Activated CD4-positive, alpha-beta T cell treated with anti-CD3 and anti-CD28 coated beads, Interleukin-2, amount 10 ng/mL, durations not matched to agents 7 days and 5 days (primary cell): ENCODE measurements at places on chromosomes 3 and 15. TPM values are rescaled to one million over a fixed set of nuclear protein-coding genes. Genes with fewer than 3 reads are reported as not detected.

DNA sequence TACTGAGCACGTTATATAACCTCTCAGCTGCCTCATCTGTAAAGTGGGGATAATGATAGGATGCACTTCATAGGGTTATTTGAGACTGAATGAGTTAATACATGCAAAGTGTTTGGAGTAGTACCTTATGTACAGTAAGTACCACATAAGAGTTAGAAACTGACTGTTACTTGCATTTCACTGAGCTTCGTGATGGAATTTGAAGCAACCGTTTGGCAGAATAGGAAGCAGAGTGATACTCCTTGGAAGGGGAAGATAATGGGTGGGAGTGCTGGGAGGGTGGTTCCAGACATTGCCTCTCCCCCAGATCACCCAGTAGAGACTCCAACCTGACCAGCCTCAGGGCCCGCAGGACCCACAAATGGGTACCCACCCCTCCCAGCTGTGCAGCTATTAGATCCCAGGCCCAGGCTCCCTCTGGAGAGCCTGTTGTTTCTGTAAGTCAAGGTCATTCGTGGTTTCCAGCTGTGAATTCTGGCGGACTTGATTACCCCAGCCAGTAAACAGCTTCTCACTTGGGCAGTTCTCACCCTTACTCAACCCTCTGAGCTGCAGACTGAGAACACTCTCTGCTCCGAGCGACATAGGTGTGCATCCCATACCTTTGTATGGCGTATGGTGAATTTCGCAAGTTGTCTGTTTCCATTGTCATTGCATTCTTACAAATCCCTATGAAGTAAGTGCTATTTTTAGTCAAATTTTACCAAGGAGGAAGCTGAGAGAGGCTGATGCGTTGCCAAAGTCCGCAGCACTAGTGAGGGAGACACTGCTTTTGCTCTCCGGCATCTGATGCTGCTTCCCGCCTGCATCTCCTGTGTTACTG lies 11.1 kb downstream of the ALPK3 start:
- no peaks in the 10 kb centered on the region for H3K36me3 ChIP-seq
- no peaks in the 10 kb centered on the region for H3K4me1 ChIP-seq
- H3K27ac ChIP-seq = no peak overlapping the region
- no peak for DNase-seq
- peaks cover 20% of the 10 kb centered on the region for H3K27me3 ChIP-seq
- no peak overlapping the region for H3K4me3 ChIP-seq

GRCh38 chr3:184919651-184920050 lies 107.7 kb downstream of the VPS8 start:
- H3K4me3 ChIP-seq = no peak overlapping the region
- no peaks in the 10 kb centered on the region for H3K4me1 ChIP-seq
- no peaks in the 10 kb centered on the region for H3K27me3 ChIP-seq
- peaks cover 13% of the 10 kb centered on the region for H3K36me3 ChIP-seq

- no peak for DNase-seq
- H3K36me3 ChIP-seq = no peaks in the 10 kb centered on the region
- H3K4me1 ChIP-seq = no peaks in the 10 kb centered on the region
- no peaks in the 10 kb centered on the region for H3K27me3 ChIP-seq
These were observed 394.1 kb downstream of the ZBBX start for GRCh38 chr3:166986000-166986399.

- H3K4me1 ChIP-seq = no peaks in the 10 kb centered on the region
- no peak for DNase-seq
- H3K27me3 ChIP-seq = peaks cover 8% of the 10 kb centered on the region
- no peak overlapping the region for H3K4me3 ChIP-seq
- no peak overlapping the region for H3K27ac ChIP-seq
These were observed 135.8 kb downstream of the RPL22L1 start for GRCh38 chr3:170734043-170734734.

GRCh38 chr3:179719048-179719734 lies 66.4 kb downstream of the USP13 start:
- no peak overlapping the region for H3K27ac ChIP-seq
- H3K36me3 ChIP-seq = peaks cover 3% of the 10 kb centered on the region
- no peak for DNase-seq
- no peaks in the 10 kb centered on the region for H3K4me1 ChIP-seq
- no peak overlapping the region for H3K4me3 ChIP-seq

GRCh38 chr3:46929324-46929723 lies 47.2 kb downstream of the CCDC12 start:
- peaks cover 77% of the 10 kb centered on the region for H3K4me1 ChIP-seq
- DNase-seq = no peak
- H3K27me3 ChIP-seq = no peaks in the 10 kb centered on the region
- H3K27ac ChIP-seq = peak overlapping the region; percentile 62

- H3K4me1 ChIP-seq = peaks cover 6% of the 10 kb centered on the region
- H3K36me3 ChIP-seq = no peaks in the 10 kb centered on the region
- DNase-seq = peak; percentile 37
- H3K27ac ChIP-seq = no peak overlapping the region
These were observed 36.9 kb upstream of the TRIM59 start for GRCh38 chr3:160486459-160486869.

DNA sequence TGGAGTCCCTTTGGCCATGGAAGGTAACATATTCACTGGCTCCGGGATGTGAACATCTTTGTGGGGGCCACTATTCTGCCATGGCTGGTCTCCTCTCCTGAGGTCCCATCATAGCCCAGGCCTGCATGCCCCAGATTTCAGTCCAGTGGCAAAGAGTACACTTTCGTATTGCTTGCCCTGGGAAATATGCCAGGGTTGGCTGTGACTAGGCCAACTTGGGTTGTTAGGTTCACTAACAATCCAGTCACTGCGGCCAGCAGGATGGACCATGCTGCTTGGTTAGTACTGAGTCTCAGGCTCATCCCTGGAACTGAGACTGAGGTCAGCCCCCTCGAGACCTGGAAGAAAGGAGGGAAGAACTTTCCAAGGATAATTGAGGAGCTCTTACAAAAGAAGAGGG lies 9.8 kb upstream of the EEFSEC start:
- no peak overlapping the region for H3K4me3 ChIP-seq
- H3K27ac ChIP-seq = no peak overlapping the region
- peaks cover 14% of the 10 kb centered on the region for H3K27me3 ChIP-seq
- DNase-seq = no peak

DNA sequence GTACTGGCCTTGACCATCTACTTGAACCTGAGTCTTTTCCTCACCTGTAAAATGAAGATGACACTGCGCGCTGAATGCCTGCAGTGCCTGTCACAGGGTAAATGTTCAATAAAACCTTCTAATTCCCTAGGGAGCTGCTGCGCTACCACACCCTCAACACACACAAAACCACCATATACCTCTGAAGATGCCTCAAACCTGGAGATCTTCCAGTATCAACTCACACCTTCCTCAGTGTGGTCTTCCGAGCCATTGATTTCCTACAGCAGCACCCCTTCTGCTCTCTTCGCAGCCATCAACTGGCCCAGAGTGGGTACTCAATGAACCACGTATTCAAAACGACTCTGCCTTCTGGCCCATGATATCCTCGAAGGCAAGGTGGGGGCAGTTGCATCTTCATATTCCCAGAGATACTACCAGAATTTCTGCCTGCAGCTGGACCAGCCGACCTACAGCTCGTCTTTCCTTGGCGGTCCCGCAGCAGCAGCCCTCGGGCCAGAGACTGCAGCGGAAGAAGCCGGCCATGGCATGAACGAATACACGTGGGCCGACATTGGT lies 695 bp downstream of the RPL32 start:
- H3K4me3 ChIP-seq = peak overlapping the region; percentile 98
- DNase-seq = peak; percentile 9
- peaks cover 55% of the 10 kb centered on the region for H3K36me3 ChIP-seq
- no peaks in the 10 kb centered on the region for H3K27me3 ChIP-seq
- peaks cover 52% of the 10 kb centered on the region for H3K4me1 ChIP-seq

DNA sequence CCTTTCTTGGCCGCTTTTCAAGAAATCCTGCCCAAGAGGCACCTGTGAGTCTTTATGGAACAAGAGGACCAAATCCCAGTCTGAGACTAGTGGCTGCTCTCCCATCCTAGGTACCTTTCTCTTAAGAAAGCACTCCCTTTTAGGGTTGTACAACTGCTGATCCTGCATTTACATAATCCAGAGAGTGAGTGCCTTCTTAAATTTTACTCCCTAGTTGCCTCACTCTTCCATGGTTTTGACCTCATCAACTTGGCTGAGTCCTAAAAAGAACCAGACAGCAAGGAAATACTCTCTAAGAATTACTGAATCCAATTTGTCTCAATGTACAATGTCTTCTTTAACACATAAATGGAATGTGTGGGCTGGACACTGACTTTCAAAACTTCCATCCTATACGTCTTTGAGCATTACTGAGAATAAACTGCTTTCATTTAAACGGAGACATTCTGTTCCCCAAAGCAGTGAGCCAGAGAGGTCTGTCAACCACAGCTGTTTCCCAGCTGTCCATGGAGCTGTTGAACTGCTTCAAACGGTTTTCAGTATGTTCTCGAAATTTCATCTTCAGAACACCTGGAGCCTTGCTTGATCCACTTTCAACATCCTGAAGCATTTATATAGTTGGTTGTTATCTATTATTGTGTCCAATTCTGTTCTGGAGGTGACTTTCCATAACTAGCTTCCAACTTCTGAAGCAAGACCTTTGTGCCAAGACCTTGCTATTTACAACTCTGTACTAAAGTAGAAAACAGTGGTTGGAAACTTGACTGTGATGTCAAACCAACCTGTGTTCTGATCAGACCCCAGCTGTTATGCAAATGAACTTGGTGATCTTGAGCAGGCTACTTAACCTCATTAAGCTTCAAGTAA lies 179.1 kb downstream of the SLC9A9 start:
- no peak overlapping the region for H3K27ac ChIP-seq
- no peaks in the 10 kb centered on the region for H3K27me3 ChIP-seq
- H3K4me1 ChIP-seq = peaks cover 8% of the 10 kb centered on the region
- no peaks in the 10 kb centered on the region for H3K36me3 ChIP-seq

- no peak overlapping the region for H3K4me3 ChIP-seq
- no peak overlapping the region for H3K27ac ChIP-seq
- H3K27me3 ChIP-seq = no peaks in the 10 kb centered on the region
- H3K4me1 ChIP-seq = peaks cover 32% of the 10 kb centered on the region
These were observed 4.7 kb downstream of the TMCC1 start for GRCh38 chr3:129888771-129889170.

DNA sequence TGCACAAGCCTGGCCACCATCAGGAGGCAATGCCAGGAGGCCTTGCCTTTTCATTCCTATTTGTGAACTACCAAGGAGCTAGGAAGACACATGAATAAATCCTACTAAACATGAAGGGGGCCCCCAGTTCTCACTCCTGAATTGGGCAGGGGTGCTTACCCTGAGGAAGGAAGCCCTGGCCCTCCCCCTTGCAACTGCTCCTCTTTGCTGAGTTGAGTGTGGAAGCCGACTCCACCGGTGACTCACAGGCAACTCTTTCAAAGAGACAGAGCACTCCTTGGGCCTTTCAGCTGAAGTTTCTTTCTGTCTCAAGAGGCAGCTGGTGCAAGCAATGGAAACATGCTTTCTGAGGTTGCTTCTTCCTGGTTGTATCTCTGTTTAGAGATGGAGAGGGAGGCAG lies 1.7 kb downstream of the GABRG3 start:
- H3K36me3 ChIP-seq = peaks cover 2% of the 10 kb centered on the region
- DNase-seq = no peak

NRROS gene
- 36.6 TPM for total RNA-seq

ZDHHC23 gene
- 2.8 TPM for total RNA-seq

CHCHD4 gene
- 13.2 TPM for total RNA-seq

EHHADH gene
- total RNA-seq = 2.2 TPM

GRIP2 gene
- total RNA-seq = 0.45 TPM

TMEM115 gene
- 17.5 TPM for total RNA-seq

SLC9C1 gene
- not detected for total RNA-seq

GOLGA8Q gene
- total RNA-seq = 1.6 TPM
